NAMALWA (cell line): ENCODE measurements at places on chromosomes 1 and 21.

- no peak for DNase-seq
Observed at GRCh38 chr1:17597651-17598050, 58.2 kb downstream of the ARHGEF10L start.

GRCh38 chr1:20981915-20982314 lies 194.8 kb downstream of the EIF4G3 start:
- DNase-seq = no peak

DNA sequence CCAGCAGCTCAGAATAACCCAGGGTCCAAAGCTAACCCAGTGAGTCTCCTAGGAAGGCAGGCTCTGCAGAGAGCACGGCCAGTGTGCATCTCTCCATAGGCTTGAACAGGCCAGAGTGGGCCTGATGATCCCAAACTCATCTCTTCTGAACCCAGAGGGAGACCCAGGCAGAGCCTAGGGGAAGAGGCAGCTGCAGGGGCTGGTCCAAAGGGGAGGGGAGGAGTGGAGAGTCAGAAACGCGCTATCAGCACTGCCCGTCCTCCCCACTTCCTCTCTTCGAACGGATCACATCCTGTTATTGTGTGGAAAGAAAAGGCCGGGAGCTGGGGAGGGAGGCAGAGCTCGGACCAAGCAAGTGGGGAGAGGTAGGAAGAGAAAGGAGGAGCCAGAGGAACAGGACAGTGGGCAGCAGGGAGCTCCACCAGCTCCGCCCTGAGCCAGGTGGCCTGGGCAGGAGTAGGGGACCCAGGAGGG lies 20.2 kb downstream of the TAL1 start:
- no peak for DNase-seq

GRCh38 chr1:233615571-233615970 lies 1.7 kb downstream of the KCNK1 start:
- no peak for DNase-seq

DNA sequence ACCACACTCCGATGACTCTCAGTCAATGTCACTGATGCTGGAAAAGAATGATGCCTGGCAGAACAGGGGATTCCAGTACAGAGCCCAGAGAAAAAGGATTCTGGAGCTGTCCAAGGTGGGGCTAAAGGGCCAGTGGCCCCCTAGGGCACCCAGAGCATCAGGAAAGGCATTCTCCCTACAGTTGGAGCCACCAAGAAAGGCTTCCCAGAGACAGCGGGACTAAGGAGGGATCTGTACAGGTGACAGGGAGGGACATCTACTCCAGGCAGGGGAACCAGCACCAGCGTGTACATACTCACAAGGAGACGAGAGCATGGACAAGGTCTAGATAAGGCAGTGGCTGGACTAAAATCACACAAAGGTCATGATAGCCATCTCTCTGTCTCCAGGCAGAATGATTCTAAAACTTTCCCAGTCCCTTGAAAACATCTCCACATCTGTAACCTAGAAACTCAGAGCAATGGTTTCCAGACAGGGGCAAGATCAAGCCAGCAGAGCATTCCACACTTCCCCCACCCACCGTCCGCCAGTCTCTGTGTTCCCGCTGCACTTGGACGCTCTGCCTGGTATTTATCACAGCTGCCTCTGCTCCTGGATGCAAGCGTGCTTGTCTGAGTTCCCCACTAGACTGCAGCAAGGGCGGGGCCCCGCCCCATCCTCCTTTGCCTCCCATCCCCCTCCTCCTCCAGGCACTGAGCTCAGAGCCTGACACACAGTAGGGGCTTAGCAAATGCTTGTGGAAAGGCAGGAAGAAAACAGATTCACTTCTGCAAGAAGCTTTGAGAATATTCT lies 111.6 kb upstream of the ZC3H12A start:
- no peak for DNase-seq

GRCh38 chr1:117606649-117607430 lies 992 bp downstream of the TENT5C start:
- no peak for DNase-seq

- no peak for DNase-seq
Observed at GRCh38 chr1:226223157-226223785, at the start of gene MIXL1. Gene MIXL1 (plus strand): TSS chr1:226223664. CDS start chr1:226223682, 18 bp downstream.

- no peak for DNase-seq
Observed at GRCh38 chr1:181685211-181685610, 201.9 kb downstream of the CACNA1E start.

GRCh38 chr1:45258059-45258650 lies 51.8 kb upstream of the ZSWIM5 start:
- DNase-seq = peak; percentile 5

DNA sequence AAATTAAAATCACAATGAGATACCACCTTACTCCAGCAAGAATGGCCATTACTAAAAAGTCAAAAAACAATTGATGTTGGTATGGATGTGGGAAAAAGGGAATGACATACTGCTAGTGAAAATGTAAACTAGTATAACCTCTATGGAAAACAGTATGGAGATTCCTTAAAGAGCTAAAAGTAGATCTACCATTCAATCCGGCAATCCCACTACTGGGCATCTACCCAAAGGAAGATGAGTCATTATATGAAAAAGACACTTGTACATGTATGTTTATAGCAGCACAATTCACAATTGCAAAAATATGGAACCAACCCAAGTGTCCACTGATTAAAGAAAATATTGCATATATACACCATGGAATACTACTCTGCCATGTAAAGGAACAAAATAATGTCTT lies 37.2 kb downstream of the SUSD4 start:
- no peak for DNase-seq

GRCh38 chr1:33655496-33655895 lies 183.1 kb downstream of the ZSCAN20 start:
- no peak for DNase-seq

DNA sequence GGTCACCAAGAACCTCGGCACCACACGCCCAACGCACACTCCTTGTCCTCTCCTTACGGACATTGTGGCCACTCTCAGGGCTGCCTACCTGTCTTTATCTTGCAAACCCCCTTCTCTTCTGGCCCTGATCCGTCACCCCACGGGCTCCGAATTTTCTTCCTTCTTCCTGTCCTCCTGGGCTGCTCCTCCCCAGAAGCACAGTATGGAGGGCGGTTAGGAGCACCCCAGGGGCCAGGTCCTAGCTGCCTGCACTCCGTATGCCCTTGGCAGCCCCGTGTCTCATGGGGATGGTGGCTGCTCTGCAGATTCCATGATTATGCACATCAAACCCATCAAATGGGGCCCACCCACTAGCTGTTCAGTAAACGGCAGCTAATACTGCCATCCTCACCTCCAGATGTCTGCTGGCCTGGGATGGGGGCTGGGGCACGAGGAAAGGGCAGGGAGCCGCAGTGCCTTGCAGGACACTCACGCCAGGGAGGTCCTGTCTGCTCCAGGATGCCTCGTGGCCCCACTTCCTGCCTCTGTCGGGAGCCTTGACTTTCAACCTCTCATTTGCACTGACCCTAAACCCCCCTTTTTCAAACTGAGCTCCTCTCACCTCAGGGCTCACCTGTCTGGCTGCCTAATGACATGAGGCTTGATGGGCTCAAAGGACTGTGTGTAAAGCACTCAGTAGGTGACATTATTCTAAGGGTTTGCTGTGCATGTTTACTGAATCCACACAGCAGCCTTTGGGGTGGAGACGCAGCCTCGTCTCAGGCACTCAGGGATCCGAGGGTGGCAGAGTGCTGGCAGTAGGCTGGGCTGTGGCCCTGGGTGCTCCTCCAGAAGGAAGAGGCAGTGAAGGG lies 4.4 kb downstream of the TTC34 start:
- DNase-seq = no peak

DNA sequence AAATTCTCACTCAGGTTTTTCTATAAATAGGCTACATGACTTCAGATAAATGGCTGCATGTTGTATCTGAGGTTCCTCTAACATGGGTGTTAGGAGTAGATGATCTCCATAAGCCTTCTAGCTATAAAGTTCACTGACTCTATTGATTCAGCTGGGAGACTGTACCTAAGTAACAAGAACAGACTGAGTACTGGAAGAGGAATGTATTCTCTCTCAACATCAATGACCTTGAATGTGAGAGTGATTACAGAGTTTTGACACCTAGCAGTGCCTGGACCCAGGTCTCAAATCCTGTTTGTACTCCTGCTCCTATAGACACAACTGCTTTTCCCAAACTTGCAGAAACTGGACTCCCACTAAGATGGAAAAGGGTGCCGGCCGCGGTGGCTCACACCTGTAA lies 8.6 kb upstream of the SLC19A2 start:
- DNase-seq = no peak

DNA sequence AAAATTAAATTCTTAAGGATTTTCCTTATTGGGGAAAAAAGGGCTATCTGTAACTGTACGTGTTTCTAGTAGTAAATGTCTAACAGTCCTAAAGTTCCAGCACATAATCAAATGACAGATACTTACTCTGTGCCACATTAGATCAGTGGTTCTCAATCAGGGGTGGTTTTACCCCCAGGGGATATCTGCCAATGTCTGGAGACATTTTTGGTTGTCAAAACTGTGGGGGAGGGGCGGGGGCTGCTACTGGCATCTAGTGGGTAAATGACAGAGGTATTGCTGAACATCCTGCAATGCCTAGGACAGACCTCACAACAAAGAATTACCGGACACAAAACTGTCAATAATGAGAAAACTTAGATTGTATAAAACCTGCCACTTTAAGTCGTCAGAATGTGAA lies 33.4 kb upstream of the PTPRC start:
- no peak for DNase-seq

DNA sequence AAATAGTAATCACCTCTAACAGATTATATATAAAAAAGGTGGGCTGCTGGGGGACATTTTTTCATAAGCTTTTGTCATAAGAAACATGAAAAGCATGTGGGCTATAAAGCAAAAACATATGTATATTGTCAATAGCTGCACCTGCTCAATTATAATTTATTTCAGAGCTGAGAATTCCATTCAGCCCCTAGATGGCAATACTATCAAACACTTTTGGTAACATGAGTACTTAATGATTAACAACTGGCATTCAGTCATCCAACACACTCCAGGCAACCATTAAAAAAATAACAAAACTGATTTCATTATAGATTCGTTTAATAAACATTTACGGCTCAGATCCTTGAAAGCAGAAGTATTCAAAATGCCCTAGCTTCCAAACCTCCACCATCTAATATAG lies 115.1 kb downstream of the KCTD3 start:
- peak; percentile 15 for DNase-seq

DNA sequence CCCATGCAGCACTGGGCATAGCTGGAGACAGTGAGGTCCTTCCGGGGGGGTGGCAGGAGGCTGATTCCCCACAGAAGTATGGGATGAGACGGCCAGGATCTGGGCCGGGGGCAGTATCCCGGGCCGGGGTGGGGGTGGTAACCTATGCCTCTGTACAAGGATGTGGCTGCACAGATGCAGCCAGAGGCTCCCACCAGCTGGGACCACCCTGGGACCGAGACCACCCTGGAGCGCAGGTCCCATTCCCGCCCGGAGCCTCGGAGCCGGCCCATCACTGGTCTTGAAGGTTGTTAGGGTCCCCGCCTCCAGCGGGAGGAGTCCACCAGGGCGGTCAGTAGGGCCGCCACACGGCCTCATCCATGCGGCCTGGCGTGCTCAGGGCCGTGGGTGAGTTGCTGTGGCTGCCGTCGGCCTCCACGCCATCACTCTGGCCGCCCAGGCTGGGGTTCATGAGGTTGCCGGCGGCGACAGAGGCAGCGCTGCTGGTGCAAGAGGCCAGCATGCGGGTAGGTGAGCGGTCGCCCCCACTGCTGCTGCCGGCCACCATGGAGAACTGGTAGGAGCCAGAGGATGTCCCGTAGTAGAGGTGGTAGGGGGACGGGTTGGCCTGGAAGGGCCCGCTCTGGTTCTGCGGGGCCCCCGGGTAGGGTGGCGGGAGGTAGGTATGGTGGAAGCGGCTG lies 28.1 kb downstream of the RUNX3 start:
- DNase-seq = no peak

GRCh38 chr1:177937174-177937770 lies 32.6 kb downstream of the SEC16B start:
- DNase-seq = no peak

DNA sequence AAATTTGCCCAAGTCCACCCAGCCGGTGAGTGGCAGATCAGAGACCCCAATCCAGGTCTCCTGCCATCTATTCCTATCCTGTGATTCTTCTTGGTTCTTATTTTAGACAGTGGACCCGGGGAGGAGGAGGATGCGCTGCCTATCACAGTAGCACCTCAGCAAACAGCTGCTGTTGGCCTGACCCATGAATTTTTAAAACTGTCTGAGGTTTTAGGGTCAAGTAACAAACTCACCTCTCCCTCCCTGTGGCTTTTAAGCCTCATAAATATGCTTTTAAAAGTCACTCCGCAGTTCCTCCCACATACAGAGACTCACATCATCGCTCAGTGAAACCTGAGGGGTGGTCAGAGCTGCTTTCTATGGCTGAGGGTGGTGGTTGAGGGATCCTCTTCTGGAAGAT lies 128.6 kb downstream of the NAV1 start:
- DNase-seq = no peak

- DNase-seq = no peak
Observed at GRCh38 chr1:70909262-70909822, 138.3 kb downstream of the PTGER3 start.

DNA sequence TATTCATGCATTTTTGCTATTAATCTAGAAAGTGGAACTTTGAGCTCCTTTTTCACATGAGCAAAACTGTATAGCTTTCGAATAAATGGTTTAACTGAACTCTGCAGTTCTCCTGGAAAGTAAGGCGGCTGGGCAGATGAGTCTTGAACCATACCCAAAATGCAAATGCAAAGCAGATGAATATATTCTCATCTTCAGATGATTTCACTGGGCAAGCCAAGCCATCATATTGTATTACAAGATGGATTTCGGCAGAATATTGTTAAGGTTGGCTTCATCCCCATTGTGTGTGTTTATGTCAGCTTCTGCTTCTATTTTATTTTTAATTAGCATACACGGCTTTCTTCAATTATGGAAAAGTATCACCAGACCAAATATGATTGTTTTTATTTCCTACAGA lies 209.6 kb downstream of the GREM2 start:
- DNase-seq = no peak
